ENCODE measurements at places on chromosomes 12 and 14.

DNA sequence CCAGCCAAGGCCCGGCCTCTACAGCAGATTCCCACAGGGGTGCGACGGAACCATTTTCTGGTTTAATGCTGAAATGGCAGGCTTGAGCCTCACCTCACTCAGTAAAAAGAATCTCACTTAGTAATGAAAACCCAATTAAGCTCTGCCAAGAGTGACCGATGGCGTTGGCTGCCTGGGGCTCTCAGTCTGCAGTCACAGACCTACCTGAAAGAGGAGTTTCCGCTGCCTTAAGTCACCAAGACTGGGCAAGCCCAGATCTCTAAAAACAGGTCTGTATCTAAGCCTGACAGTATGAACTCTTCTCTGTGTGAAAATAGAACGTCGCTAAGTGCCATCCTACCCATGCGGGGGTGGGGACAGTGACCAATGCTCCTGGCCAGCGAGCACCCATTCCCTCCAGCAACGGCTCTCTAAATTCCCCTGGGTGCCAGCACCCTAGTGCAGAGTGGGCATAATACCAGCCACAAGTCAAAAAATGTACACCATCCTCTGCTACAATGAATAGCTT, 107.3 kb downstream of the FOXN3 start:
- no peak for DNase-seq

- peak; percentile 62 for DNase-seq
These were observed 12.4 kb upstream of the SMUG1 start for GRCh38 chr12:54201001-54201794.

DNA sequence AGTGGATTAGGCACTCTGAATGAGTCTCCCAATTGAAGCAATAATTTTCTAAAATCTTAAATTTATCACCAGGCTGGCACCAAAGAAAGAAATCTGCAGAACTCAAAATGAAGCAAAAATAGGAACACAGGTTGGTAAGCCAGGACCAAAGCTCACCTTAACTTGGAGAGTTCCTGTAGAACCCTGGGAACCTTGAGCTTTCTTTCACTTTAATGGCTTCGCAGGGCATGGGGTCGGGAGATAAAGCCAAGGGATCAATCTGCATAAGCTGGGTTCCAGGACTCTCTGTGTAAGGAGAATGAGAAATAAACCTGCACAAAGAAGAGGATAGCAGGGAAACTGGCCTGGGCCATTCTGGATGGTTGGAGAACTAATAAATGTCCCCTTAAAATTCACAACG, 8.3 kb upstream of the VDR start:
- no peak for DNase-seq

DNA sequence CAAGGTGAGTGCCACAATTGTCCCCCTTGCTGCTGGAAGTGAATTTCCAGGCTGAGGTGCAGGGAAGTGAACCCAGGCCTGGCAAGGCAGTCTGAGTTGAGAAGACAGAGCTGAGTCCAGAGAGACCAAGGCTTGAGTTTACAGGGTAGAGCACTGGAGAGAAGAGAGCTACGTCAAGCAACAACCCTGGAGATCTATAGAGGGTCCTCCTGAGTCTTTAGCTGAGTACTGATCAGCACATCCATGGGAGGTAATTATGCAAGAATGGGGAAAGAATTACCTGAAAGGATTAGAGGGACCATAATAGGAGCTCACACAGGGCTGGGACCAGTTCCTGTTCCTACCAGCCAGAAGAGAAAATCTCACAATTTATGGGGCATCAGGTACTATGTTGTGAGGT, 190.7 kb downstream of the NEDD1 start:
- DNase-seq, result no peak

- no peak for DNase-seq
These were observed 309.3 kb downstream of the PDZRN4 start for GRCh38 chr12:41497409-41497808.

DNA sequence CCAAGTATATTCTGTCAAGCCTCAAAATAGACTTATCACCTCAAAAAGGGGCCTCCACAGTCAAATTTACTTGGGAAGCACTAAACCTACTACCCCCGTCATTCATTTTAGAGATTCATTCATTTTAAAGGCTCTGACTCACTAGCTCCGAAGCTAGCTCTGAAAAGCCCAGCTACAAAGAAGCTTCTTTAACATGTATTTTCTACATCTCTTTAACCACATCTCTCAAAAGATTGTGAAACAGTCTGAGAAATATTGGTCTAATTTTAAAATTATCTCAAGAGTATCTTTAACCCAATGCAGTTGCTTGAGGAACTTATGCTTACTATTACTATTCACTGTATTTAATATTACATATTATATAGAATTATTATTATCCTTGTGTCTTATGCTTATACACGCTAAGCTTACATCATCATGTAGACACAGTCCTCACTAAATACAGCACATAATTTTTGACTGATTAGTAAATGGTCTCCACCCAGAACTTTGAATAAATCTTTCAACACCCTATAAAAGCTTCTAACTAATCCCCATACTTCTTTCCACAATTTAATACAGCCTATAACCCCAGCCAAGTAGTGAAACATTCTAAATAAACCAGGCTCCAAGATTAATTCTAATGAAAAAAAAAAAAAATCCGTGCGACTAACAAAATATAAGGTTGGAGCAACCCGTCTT, 7.8 kb downstream of the NT5DC3 start:
- DNase-seq, result no peak

DNA sequence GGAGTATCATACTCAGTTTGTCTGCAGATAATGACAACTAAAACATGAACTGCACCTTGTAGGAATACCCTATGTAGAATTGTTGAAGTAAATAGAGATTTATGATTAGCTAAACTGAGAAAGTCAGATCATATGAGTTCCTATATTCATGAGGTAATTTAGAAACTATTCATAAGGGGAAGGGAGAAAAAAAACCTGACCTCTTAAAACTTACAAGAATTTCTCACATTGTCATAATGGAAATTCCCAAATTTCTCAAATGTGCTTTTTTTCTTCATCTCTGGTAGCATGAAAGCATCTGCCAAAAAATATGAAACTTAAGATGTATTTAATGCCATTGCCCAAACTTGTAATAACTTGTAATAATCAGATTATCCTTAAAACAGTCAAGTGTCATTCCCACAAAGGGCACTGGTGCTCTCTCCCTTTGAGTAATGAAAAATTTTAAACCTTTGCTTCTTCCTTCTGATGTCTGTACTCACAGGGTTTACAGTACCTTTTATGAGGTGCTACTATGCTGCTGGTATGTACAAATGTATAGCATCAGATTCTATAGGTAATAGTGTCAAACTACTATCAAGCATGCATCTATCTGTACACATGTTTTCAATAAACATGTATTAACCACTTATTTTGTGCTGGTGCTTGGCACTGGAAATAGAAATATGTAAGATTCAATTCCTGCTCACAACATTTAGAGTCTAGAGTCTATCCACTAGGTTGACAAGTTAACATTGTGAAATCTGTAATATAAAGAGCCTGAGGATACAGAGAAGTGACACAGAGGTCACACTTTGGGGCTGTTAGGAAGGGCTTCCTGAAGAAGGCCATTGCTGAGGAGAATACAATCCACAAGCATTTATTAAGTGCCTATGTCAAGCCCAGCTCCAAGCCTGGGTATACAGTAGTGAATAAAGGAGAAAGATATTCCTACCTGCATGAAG, 17.4 kb upstream of the DRAM1 start:
- DNase-seq, result peak; percentile 38

DNA sequence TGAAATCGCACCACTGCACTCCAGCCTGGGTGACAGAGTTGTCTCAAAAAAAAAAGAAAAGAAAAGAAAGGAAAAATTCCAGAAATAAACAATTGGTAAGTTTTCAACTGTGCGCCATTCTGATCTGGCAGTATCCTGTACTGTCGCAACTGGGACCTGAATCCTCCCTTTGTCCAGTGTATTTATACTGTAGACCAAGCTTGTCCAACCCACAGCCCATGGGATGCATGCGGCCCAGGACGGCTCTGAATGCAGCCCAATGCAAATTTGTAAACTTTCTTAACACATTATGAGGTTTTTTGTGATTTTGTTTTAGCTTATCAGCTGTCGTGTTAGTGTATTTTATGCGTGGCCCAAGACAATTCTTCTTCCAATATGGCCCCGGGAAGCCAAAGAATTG, 84.7 kb downstream of the TMCC3 start:
- no peak for DNase-seq

DNA sequence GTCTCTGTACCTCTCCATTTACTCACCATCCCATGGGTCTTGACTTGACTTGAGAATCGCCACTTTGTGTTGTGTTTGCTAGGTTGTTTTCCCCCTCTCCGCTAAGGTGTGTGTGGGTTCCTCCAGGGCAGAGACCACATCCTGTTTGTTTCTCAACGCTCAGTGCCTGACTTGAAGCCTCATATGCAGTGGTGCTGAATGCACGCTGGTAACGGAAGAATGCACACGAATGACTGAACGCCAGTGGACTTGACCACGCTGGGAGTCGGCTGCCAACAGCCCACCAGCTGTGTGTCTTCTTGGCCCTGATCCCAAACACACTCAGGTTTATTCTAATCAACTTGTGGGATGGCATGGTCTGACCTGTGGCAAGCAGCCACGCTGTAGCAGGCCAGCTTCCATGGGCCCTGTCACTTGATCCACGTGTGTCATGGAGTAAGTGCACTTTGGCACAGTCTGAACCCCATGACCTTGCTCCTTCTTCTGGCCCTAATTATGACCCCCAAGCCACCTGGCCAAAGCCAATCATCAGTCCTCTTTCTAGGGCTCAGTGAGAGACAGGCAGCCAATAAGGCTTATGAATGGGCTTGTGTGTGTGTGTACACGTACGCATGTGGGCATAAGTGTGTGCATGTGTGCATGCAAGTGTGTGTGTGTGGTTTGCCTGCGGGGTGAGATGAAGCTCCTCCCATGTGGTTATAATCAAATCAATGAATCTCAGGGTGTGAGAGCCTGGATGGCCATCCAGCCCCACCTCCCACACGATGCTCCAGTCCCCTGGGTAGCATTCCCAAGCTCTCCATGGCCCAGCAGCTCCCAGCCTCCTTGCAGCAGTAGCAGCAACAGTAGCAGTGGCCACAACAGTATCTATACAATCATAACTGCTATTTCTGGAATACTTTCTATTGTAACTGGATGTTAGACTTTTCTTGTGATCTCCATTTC, 6.4 kb upstream of the TC2N start:
- no peak for DNase-seq

GRCh38 chr12:54265364-54265812, 14.5 kb downstream of the CBX5 start:
- no peak for DNase-seq

GRCh38 chr14:96206461-96206860, 1.8 kb downstream of the BDKRB2 start:
- no peak for DNase-seq

GRCh38 chr12:102069707-102070106, 7.9 kb upstream of the WASHC3 start:
- no peak for DNase-seq

GRCh38 chr12:50221228-50222008, 54.2 kb upstream of the CERS5 start:
- DNase-seq, result no peak
